ENCODE measurements at places on chromosomes 7 and 10.

GRCh38 chr7:44108768-44109750, 4.9 kb downstream of the AEBP1 start:
- no peak for DNase-seq

- DNase-seq: peak; percentile 61
These were observed 327.8 kb upstream of the C7orf33 start for GRCh38 chr7:148262721-148263229.

DNA sequence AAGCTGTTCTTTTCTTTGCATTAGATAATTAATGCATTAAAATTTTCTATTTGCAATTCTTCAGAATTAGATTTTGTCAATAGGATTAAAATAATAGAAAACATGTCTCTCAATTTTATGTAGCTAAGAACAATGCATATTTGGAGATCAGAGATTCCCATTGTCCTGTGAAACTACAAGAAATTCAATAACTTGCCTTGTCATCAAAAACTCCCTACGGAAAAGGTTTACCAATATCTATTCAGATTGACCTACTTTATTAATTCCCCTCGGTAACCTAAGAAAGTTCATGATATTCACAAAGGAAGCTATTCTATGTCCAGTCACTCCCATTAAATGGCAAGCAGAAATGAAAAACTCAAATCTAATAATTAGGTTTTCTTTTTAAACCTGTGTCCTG, 172.6 kb downstream of the SEMA3A start:
- no peak for DNase-seq

GRCh38 chr10:33390046-33390445, 55.6 kb upstream of the NRP1 start:
- no peak for DNase-seq

DNA sequence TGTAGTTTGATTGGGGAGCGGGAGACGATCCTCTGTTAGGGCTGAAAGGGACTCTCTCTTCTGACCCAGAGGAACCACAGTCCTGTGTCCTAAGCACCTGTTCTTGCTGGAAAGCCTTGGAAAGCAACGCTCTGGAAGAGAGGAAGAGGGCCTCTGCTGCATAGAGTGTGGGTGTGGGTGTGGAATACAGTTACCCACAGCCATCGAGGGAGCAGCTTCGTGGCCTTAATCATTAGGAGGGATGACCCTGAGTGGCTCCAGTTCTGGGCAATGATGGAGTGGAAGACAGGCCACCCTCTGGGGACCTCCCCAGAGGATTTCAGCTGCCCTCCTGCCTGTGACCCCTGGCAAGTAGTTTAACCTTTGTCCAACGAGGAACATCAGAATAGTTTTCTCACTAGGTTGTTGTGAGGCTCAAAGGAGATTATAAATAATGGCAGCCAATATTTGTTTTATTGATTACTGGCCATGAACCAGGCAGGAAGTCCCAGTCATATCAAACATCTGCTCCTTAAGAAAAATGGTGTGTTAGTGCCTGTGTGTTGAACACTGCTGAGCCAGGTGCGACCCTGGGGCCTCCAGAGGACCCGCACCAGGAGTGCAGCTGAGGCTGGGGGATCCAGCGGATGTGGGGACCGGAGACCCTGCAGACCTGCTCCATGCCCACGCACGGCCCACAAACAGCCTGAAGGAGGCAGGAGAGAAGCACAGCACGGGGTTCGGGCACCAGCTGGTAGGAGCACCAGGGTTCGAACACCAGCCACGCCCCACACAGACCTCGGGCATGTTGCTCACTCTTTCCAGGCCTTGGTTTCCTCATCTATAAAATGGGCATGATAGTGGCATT, 35.6 kb downstream of the FAM241B start:
- DNase-seq: no peak

DNA sequence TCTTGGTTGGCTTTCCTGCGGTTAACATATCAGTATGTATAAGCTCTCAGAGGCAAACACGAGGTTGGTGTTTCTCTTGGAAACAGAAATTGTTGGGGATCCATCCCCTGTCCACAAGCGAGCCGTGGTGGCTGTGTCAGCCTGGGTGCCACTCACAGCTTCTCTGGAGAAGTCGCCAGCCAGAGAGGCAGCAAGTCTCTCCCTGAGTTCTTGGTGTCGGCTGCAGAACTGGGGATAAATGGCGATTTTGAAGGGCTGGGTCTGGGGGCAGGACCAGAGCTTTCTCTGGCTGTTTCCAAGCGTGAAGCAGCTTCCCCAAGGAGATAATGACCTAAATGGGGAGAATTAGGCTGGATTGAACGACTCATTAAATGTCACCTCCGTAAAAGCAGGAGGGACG, 335.3 kb downstream of the GLRX3 start:
- DNase-seq: no peak

GRCh38 chr10:49844775-49845595, 82.9 kb upstream of the OGDHL start:
- no peak for DNase-seq

DNA sequence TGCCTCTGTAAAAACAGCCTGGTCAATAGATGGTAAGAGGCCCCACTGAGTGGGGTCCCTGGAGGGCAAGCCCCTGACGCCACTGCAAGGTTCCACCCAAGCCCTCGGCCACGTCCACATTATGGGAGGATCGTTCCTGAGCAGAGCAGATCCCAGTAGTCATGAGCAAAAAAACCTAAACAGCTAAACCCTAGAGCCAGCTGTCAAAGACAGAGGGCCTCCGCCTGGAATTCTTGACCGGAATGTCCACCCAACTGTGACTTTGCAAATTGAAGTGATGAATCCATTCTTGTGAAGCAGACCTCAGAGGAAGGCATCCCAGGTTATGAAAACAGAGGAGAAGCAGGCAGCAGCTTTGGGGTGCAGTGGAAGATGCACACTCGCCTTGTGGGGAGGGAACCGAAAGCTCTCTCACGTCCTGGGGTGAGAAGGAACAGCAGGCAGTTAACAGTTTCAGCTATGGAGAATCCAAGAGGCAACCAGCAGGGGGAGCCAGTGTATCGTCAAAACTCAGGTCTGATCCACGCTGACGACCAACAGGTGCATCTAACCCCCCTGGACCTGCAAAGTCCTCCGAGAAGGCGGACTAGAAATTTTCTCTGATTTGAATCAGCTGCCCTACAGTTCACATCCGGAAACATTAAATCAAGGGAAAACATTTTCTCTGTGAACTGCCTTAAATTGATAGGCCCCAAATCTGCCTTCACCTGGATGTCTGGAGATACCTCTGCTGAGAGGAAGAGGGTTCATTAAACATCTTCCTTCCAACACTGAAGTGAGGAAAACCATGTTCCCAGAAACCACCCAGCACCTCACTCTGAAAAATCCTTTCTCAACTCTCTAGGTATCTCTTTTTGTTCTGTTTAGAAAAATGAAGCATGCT, 139.1 kb upstream of the PFKP start:
- DNase-seq: peak; percentile 39

- DNase-seq: no peak
These were observed 9.0 kb downstream of the ELMO1 start for GRCh38 chr7:37439653-37440026.
